ENCODE measurements at places on chromosomes 11 and 22.

GRCh38 chr22:25083056-25083806 lies 116.4 kb upstream of the CRYBB3 start:
- DNase-seq = no peak

- DNase-seq = no peak
Observed at GRCh38 chr11:82305123-82305522, 428.5 kb downstream of the FAM181B start.

DNA sequence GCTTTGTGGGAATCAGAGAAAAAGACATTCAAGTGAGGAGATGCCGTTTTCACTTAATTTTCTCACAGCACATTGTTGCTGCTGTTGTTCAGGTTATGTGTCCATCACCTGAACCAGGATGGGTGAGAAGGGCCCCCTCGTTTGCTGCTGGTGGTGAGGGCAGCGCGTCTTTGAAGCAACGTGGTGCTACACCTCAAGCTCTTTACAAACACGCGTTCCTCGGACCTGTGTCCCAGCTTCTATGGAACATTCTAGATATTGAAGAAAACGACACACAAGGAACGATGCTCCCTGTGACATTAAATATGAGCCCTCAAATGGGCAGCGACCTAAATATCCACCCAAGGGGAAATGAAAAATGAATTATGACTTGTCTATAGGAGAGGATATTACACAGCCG lies 418.6 kb downstream of the MN1 start:
- DNase-seq = no peak

DNA sequence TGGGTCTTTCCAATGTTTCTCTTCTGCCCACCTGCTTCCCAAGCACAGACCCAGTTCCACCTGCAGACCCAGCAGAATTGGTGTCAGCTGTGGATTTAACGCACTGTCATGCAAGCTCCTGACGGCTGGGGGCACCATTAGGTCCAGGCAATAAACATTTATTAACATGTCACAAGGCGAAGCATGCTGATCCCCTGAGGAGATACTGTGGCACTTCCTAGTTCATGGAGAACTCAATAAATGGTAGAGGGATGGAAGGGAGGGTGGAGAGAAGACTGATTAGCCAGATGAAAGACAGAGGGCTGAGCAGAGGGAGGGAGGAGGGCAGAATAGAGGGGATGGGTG lies 68.3 kb upstream of the TSPAN18 start:
- DNase-seq = no peak

DNA sequence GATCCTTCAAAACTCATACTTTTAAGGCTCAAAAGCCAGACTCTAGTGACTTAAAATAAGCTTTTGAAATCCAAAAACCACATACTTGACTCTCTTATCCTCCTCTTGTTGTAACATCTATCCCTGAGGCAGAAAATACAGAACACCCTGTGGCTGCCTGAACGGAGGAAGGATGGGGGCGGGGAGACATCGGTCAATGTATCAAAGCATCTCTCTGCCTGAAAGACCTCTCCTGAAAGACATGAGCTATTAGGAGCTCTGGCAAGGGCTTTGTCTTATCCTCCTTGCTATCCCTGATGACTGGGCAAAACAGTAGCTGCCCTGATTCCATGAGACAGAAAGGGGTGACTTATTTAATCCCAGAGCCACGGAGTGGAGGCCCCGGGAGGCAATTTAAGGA lies 122.4 kb downstream of the MN1 start:
- DNase-seq = no peak

GRCh38 chr22:45927059-45927458 lies 49.9 kb downstream of the WNT7B start:
- DNase-seq = no peak

DNA sequence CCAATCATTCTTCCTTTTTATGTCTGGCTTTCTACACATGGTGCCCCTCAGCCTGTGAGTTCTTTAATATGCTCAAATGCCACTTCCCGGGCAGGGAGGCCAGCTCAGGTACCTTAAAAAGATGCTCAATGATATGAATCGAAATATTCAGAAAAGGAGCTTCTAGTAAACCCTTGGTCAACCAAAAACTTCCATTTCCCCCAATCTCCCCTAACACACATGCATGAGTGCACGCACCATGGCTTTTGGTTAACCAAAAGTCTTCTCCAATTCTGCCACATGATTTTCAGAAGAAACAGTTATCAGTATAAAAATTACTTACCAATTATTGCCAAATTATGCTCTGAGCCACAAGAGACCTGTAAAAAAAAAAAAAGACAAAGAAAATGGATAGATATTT lies 135.0 kb downstream of the SERGEF start:
- no peak for DNase-seq

DNA sequence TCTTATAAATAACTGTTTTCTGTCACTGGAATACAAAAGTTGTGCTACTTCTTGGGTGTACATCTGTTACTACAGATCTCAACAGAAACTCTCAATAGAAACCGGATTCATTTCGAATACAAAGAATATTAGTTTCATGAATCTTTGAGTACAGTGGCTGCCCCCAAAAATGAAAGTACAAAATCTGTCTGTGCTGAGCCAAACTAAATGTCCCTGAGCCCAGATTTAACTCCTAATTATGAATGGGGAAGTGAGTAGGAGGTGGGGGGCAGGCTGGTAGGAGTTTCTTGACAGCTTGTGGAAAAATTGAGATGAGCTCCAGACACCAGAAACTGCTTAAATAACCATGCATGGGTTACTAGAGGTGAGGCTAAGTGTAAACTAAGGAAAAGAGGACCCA lies 41.6 kb downstream of the PITPNB start:
- no peak for DNase-seq

DNA sequence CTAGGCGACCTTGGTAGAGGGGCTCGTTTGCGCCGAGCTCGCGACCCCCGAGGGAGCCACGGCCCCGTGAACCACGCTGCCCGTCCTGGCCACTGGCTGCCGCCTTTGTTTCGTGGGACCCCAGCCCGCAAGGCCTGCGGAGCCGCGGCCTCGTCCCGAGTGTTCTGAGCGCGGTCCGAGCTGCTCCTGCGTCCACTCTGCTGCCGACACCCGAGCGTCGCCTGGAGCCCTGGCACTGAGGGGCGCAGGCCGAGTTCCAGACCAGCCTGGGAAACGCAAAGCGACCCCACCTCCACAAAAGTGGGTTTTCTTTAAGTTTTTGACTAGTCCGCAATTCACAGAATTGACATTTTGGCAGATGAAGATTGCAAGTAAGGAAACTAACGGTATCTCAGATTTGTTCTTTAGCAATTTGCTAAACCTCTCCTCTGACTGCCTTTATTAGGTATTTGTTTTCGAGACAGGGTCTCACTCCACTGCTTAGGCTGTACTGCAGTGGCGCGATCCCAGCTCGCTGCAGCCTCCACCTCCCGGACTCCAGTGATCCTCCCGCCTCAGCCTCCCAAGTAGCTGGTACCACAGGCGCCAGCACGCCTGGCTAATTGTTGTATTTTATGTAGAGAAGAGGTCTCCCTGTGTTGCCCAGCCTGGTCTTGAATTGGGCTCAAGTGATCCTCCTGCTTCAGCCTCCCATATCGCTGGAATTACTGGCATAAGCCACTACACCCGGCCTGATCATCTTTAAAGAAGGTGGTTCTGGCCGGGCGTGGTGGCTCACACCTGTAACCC lies 879 bp upstream of the RNH1 start:
- DNase-seq = no peak

- no peak for DNase-seq
Observed at GRCh38 chr11:35980686-35981390, 37.0 kb downstream of the LDLRAD3 start.

DNA sequence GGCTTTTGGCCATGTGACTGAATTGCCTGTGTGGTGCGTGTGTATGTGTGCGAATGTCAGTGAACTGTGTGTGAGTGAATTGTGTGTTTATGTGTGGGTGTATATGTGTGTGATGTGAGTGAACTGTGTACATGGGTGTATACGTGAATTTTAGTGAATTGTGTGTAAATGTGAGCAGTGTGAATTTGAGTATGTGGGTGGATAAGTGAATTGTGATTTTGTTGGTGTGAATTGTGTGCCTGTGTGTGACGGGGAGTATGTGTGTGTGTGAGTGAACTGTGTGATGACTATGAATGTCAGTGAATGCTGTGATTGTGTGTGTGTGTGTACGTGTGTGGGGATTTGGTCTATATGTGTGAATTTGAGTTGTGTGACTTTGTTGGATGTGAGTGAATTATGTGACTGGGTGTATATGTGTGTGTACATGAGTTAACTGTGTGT lies 3.5 kb downstream of the DDTL start:
- no peak for DNase-seq

DNA sequence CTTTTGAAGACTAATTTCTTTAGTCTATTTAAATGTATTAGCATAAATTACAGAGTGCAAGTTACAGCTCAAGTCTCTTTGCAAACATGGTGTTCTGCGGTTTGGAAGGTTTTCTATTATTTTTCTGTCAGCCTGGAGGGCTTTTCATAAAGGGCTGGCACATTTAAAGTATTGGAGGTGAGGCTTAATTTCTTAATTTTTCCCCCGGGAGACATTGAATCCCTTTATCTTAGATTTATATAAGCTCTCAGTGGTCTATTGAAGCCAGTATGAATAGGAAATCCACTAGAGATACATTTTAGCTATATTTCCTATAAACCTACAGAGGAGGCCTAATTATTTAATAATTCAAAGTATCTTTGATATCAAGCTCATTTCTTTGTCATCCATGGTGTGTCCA lies 102.7 kb upstream of the CLPB start:
- DNase-seq = no peak

DNA sequence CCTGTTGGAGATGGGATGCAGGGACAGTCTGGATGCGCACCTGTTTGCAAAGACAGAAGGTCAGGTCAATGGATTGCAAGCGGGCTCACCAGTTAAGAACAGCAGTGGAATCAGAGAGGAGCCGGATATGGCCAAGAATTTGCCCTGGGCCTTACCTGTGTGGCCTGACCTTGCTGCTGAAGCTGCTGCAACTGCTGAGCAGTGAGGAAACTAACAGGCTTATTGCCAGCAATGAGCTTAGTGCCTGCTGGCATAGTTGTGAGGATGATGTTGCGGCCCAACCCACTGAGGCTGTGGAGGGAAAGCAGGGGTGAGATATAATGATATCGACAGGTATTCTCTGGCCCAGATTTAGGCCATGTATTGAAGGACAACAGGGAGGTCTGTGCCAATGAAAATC lies 30.6 kb downstream of the NFRKB start:
- DNase-seq = no peak

DNA sequence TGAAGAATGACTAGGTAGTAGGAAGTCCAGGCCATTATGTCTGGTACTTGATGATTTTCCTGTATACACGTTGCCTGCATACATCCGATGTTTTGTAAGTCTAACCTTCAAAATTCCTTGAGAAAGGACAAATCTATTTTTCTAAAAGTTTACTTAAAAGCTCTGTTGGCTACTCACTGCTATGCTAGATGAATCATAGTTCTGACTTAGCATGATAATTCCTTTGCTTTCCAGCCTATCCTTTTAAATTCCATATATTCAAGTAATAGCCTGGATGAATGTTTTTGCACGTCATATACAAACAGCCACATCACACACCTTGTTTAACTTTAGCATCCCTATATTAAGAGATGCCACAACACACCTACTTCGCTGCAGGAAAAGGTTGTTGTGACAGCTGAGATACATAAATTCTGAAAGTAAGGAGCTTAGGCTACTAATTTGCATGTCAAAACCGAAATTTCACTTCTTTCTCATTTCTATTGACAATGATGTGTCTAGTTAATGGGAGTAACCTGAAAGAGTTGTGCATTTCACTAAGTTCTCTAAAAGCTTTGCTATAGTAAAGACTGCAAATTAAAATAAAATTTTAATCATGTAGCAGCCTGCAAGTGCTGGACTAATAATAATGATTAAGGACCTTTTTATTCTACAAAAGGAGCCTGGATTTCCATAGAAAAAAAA lies 1116.4 kb downstream of the JRKL start:
- no peak for DNase-seq

DNA sequence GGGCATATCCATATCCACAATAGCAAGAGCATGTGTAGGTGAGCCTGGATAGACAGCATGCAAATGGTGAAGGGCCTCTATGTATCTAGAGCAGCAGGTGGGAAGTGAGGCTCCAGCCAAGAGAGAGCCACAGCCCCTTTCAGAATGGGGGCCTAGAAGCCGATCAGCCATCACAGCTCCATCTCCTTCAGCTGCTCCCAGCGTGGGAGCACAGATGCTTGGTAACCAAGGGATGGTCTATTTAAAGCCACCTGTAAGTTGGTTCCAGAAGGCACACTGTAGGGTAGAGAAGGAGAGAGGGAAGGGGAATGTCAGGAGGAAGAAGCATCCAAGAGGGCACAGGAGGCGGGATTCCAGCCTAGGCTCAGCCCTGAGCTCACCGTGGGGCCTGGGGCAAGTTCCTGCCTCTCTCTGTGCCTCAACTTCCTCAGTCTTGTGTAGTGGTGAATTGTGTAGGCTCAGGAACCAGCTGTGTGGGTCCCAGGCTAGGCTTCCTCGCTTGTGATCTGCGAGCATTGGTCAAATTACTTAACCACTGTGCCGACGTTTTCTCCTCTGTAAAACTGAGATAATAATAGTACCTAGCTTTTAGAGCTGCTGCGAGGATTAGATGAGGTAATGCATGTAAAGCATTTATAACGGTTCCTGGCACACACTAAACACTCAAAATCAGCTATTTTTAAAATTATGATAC lies 122.9 kb upstream of the NAV2 start:
- no peak for DNase-seq

DNA sequence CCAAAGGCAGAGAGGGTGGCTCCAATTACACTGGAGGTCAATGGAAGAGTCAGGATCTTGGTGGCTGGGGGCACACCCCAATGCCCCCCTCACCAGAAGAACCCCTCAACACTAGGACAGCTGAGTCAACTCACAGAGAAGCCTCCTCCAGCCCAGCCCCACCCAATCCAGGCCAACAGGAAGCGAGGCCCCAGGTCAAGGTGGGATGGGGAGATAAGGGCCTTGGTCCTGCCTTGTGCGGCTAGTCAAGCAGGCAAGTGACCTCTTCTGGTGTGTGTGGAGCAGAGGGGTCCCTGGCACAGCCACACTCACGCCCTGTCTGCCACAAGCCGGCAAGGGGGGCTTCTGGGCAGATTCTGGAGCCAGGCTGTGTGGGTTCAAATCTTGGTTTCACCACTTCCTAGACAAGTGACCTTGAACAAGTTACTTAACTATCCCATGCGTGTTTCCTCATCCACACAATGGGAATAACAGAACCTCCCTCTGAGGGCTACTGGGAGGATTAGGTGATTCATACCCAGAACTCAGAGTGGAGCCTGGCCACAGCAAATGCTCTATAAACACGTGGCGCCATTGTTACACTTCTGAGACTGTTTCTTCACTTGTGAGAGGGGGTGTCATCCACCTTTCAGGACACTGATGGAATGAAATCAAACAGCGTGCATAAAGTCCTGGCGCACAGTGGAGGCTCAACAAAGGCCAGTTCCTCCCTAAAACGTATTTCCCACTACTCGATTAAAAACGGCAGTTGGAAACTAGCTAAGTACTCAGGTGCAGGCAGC lies 3.2 kb downstream of the TTLL12 start:
- no peak for DNase-seq

- no peak for DNase-seq
Observed at GRCh38 chr11:34264303-34265110, 93.3 kb downstream of the ABTB2 start.
